ENCODE measurements at places on chromosomes 16 and 17. TPM values are rescaled to one million over a fixed set of nuclear protein-coding genes. Genes with fewer than 3 reads are reported as not detected.

Gene GABARAPL2
- total RNA-seq = 73.1 TPM

Gene NT5M
- total RNA-seq = 15.7 TPM

Gene KRTAP2-4
- total RNA-seq = not detected

Gene RCVRN
- total RNA-seq = not detected

Gene VEZF1
- total RNA-seq = 50.3 TPM

Data from endodermal cell (in vitro differentiated cells).